ENCODE measurements at places on chromosomes 11 and 22.
A peak's percentile ranks its signal among the peaks of the same experiment; 100 is the strongest.

DNA sequence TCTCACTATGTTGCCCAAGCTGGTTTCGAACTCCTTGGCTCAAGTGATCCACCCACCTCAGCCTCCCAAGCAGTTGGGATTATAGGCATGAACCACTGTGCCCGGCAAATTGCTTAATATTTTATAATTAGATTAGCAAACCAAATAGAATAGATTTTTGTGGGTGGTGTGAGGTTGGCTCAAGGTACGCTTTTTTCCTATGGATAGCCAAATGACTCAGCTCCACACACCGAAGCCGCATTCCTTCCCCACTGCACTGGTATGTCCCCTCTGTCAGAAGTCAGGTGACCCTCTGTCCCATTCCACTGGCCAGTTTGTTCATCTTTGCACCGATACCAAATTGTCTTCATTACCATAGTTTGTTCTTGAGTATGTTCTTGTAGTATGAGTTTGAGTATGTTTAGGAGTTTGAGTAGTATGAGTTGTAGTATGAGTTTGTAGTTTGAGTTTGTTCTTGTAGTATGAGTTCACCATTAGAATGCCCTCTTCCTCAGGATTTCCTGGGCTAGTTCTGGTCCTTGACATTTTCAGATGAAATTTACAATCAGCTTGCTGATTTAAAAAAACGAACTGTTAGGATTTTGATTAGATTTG lies 19.4 kb downstream of the SUSD2 start:
- DNase-seq = no peak

DNA sequence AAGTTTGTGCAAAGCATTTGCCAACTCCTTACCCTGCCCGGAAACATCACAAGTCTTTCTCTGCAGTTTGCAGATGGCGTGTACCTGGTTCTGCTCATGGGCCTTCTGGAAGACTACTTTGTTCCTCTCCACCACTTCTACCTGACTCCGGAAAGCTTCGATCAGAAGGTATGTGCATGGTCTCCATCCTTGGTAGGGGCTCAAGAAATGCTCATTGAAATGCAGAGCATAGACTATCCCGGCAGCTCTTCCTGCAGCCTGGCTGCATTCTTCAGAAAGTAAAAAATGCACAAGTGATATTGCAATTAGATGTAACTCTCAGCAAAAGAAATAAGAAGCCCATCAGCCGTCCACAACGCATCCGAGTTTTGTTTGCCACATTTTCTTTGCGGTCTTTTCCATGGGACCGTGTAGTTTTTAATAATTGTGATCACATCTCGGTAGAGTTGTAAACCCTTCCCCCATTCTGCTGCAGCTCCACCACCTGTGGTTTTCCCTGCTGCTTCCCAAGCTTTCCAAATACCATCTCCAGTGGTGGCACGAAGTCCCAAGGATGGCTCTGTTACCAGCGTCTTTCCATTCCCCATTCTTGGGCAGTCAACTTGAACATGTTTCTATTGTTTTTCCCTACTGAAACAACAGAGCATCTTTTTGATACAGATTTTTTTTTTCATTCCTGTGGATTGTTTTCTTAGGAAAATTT lies 22.7 kb upstream of the PARVG start:
- DNase-seq = no peak

DNA sequence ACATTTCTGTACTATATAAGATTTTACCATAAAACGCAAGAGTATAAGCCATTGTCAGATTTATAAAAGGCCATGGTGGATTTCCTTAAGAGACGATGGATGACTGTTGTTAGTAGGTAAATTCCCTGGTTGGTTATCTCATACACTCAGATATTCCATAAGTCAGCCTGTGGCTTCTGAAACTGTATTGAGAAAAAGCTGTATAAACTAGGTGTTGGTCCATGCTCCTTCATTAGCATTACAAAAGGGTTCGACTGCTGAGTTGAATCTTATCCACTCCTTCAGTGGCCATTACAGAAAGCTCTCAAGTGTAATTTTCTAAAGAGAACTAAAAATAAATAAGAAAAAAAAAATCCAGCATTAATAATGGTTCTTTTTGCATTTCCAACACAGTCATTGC lies 5.3 kb downstream of the GRAP2 start:
- DNase-seq = no peak

GRCh38 chr11:102793677-102794290 lies 4.2 kb downstream of the MMP1 start:
- no peak for DNase-seq

DNA sequence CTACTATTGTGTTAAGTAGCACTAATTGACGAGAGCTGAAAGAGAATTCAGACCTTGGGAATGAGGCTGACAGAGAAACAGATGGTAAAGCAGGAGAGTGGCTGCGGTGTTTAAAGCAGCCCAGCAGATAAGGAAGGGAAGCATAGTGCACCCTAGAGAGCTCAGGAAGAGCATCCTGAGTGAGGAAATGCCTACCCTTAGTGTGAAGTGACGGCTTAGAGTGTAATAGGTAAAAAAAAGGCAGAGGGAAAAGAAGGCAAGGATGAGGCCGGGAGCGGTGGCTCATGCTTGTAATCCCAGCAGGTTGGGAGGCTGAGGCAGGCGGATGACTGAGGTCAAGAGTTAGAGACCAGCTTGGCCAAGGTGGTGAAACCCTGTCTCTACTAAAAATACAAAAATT lies 22.4 kb upstream of the ETS1 start:
- DNase-seq = no peak

DNA sequence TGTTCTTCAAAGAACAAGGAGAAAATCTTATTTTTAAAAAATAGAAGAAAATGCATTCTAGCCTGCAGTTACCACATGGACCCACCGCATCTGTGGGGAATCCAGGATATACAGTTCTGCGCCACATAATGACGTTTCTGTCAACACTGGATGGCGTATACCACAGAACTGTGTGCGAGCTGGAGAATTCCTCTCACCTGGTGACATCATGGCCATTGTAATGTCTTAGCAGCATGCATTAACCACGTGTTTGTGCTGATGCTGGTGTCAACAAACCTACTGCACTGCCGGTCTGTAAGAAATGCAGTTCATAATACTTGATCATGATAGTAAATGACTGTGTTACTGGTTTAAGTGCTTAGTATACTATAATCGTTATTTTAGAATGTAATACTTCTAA lies 174.7 kb downstream of the TBC1D22A start:
- no peak for DNase-seq

- DNase-seq = no peak
These were observed 7.6 kb downstream of the IL17REL start for GRCh38 chr22:50004918-50005317.

GRCh38 chr22:44684506-44685383 lies 17.3 kb upstream of the PRR5 start:
- DNase-seq = peak; percentile 72

DNA sequence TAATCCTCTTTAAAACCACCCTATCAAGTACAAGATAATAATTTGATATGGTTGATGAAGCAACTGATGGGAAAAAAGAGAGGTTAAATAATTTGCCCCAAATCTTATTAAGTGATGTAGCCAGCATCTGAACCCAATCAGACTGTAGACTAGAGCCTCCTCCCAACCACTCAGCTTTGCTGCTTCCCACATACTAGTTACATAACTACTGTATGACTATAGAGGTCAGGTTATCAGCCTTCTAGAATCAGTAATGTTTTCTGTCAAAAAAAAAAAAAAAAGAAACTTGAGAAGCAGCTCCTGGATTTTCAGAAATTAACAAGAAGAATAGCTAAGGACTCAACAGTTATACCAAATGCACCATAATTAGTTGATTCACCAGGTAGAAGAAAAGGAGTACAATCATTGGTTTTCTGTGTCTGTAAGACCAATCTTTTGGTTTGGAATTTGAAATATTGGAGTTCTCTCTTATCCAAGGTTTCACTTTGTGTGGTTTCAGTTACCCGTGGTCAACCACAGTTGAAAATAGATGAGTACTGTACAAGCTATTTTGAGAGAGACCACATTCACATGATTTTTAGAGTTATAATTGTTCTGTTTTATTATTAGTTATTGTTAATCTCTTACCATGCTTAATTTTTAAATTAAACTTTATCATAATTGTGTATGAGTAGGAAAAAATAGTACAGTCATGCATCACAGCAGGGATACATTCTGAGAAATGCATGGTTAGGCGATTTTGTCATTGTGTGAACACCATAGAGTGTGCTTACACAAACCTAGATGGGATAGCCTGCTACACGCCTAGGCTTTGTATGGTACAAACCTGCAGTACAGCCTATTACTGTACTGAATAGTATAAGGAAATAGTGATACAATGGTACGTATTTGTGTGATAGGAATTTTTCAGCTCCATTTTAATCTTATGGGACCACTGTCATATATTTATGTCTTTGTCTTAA lies 72.2 kb downstream of the PDHX start:
- DNase-seq = no peak

DNA sequence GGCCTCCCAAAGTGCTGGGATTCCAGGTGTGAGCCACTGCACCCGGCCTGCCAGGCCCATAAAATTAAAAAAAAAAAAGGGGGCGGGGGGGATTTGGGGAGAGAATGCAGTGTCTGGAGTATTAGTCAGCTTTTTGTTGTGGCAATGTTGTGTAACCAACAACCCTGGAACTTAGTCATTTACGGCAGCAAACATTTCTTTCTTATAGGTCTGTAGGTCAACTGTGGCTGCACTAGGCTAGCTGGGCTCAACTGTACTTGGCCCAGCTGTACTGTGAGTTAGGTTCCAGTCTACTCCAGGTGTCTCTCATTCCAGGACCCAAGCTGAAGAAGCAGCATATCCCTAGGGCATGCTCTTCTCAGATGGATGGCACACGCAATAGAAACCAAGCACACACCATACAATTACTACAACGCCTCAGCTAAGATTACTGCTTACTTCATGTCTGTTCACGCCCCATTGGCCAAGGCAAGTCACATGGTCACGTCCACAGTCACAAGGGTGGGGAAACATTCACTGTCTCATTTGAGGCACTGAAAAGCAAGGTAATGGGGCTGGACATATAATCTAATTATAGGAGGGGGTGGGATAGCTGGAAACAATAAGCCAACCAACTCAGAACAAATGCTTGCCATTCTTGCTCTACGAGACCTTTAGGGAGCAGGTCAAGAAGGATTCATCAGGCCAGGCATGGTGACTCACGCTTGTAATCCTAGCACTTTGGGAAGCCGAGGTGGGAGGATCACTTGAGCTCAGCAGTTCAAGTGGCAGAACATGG lies 10.4 kb upstream of the SPINDOC start:
- no peak for DNase-seq

GRCh38 chr22:44730022-44730393 lies 22.4 kb upstream of the ARHGAP8 start:
- no peak for DNase-seq

GRCh38 chr11:16359369-16359768 lies 3.0 kb upstream of the SOX6 start:
- DNase-seq = no peak

DNA sequence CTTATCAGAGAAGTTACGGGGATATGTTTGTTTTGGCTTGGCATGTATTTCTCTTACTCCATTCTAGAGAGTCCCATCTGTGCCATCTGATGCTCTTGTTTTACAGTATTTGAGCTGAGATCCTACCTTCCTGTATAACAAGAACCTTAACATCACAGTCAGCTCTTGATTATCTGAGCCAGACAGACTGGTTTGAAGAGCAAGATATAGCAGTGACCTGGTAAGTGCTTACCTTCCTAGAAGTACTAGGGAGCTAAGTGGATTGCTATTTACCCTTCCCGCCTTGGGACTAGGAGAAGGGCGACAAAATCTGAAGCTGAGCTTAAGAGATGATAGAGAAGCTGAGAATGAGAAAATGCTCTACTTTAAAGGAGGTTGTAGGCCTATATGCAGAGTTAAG lies 235.3 kb downstream of the CSNK2A3 start:
- no peak for DNase-seq

DNA sequence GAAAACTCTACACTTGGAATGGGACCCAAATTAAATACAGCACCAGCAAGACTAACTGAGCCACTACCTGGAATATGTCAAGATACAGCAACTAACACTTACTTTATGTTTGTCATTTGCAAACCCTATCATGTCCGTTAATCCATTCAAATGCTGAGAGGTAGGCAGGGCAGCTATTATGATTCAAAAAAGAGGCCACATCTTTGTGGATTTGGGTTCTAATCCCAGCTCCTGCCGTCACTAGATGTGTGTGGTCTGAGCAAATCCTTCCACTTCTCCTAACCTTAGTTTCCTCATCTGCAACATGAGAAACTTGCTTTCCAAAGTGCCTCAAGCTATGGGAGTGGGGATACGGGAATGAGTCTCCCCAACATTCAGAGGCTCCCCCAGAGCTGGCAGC lies 24.2 kb downstream of the FLI1 start:
- DNase-seq = no peak

GRCh38 chr11:131246663-131247062 lies 123.8 kb upstream of the NTM start:
- no peak for DNase-seq

DNA sequence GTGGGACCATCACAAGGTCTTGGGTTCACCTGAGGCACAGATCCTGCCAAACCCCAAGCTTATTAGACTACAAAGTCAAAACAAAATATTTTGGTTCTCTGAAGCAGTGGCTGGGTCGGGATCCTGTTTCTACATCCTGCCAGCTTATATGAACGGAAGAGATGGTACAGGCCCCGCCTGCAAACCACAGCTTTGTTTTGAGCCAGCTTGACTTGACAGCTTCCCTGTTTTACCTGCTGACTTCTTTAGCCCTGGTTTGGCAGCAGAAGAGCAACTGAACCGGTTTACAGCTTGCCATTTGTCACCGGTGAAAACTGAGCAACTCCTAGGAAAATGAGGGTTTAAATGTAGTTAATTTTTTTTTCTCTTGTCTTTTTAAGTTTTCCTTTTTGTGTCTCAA lies 11.4 kb downstream of the PACS1 start:
- no peak for DNase-seq

DNA sequence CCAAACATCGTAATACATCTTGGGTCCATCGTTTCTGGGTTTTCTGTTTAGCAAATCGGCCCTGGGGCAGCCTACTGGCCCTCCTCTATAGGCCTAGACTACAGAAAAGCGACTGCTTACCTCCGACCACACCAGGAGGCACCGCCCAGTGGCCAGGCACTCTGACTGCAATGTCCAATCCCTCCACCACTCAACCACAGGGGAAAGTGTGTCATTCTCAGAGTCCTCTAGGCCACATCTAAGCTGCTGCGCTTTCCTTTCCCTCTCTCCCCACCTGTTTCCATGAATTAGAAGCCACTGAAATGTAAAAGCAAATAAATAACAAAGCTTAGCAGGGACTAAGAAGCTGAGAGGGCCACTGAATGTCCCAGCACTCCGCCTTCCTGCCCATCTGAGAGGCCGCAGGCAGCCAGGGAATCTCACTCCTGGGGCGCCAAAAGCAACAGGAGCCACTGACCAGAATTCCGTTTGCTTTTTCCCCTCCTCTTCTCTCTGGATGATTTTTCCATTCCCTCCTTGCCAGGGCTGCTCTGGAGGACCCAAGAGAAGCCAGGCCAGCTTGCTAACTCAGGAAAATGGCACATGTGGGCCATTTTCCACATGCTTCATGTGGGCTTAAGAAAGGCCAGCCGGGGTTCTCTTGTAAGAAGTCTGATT lies 50.1 kb upstream of the FLI1 start:
- DNase-seq = no peak
